Fibroblast of mammary gland (primary cell): ENCODE measurements at places on chromosomes 3 and 15.

GRCh38 chr15:94246016-94246415 lies 14.7 kb downstream of the MCTP2 start:
- DNase-seq = no peak

DNA sequence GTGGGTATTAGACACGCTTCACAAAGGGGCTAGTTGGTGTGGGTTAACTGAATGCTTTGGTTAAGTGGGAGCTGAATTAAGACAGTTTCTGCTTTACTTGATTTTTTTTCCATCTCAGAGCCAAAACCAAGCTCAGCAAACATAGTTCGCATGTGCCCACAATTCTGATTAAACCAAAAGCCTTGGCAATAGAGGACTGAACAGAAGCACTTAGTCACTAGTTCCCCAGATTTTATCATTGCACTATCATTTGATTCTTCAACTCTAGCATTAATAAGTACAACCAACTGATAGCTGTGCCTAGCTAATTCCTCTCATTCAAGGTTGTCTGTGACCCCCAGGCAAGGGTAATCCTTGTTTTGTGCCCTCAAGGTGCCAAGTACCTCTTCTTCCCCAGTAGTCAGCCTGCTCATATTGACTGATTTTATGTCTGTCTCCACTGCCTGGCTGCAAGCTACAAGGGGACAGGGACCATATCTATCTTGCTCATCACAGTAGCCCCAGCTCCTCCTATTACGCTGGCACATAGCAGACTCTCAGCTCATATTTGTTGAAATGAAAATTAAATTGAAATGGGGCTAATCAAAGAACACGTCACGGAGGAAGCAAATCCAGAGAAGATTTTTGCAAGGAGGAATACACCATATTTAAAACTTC lies 9.9 kb upstream of the ARHGEF3 start:
- DNase-seq = no peak

DNA sequence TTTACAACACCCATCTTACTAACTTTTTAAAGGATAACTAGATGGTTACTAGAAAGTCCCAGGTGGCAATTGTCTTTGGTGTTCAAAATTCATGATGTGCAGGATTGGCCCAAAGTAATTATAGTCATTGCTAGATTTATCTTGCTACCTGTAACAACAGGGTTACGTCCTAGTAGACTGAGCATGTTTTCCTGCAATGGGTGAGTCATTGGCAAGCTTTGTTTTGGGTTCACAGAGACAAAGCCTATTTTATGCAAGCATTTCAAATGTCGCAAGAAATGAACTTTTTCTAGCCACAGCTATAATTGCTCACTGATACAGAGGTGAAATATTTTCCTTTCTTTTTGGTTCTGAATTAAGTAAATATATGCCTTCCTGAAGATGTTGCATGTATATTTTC lies 267.6 kb downstream of the AGBL1 start:
- no peak for DNase-seq

GRCh38 chr15:78937132-78937739 lies 7.6 kb downstream of the CTSH start:
- DNase-seq = peak; percentile 44

DNA sequence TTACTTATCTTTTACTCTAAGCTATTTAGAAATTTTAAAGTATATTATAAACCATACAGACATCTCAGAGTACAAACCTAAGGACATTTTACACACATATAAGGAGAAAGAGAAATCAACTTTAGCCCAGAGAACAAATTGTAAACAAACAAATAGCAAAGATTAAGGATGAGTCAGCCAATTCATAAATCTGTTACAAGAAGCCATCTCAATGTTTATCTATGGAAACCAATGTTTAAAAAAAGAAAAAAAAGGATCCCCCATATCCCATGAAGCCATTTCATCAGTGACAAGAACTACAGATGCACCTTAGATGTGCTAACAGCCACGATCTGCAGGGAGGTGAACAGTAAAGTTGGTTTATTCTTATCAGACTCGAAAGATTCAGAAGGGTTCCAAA lies 437.1 kb downstream of the SHQ1 start:
- peak; percentile 22 for DNase-seq

- DNase-seq = no peak
Observed at GRCh38 chr3:43043793-43044192, 62.1 kb downstream of the POMGNT2 start.

GRCh38 chr3:152466784-152467183 lies 198.1 kb downstream of the MBNL1 start:
- DNase-seq = peak; percentile 79

DNA sequence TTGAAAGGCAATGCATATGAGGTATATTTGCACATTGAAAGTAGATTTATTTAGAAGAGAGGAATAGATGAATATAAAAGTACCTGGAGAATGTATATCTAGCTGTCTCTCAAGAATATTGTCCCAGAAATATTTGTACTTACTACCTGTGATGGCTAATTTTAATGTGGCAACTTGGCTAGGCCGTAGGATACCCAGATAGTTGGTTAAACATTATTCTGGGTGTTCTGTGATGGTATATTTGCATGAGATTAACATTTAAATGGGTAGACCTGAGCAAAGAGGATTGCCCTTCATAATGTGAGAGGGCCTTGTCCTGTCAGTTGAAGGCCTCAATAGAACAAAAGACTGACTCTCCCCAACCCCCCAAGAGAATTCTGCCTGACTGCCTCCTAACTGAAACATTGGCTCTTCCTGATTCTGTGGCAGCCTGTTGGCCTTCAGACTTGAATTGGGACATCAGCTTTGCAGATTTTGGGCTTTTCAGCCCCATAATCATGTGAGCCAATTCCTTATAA lies 69.4 kb upstream of the FILIP1L start:
- no peak for DNase-seq

DNA sequence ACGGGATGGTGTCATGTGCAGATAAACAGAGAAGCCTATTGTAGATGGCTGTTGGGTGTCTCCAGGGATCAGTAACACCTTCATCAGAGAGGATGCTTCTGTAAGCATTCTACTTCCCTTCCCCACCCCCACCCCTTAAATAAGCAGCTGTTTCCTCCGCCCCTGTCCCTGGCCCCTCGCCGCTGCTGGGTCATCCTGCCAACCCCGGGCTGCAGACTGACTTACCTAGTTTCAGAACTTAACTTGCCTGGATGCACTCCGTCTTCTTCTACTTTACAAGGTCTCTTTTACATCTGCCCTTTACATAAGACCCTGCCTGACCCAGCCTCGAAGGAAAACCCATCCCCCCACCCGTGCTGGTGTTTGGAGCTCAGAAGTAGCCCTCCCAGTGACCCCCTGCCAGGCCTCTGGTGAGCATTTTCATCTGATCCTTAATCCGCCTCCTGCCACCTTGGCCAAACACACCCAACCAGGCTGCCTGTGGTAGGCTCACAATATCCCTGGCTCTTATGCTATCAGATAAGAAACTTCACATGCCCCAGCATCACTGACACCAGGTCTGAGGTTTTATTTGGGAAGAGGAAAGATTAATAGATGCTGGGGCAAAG lies 103.0 kb upstream of the HES1 start:
- DNase-seq = no peak

DNA sequence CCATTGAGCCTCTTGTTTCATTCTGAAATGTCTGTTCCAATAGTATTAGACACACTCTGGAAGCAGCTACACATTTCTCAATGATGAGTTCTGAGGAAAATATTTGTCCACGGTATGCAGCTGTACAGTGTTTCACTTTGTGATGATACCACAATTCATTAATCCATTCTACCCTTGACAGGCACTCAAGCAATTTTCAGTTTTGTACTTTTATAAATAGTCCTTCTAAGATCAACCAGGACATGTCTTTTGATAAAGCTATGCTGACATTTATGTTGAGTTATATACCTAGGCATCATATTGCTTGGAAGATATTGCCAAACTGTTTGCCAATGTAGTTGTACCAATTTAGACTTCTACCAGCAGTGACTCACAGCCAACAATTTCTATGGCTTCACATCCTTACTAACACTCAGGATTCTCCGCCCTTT lies 165.1 kb upstream of the COL8A1 start:
- DNase-seq = peak; percentile 29

DNA sequence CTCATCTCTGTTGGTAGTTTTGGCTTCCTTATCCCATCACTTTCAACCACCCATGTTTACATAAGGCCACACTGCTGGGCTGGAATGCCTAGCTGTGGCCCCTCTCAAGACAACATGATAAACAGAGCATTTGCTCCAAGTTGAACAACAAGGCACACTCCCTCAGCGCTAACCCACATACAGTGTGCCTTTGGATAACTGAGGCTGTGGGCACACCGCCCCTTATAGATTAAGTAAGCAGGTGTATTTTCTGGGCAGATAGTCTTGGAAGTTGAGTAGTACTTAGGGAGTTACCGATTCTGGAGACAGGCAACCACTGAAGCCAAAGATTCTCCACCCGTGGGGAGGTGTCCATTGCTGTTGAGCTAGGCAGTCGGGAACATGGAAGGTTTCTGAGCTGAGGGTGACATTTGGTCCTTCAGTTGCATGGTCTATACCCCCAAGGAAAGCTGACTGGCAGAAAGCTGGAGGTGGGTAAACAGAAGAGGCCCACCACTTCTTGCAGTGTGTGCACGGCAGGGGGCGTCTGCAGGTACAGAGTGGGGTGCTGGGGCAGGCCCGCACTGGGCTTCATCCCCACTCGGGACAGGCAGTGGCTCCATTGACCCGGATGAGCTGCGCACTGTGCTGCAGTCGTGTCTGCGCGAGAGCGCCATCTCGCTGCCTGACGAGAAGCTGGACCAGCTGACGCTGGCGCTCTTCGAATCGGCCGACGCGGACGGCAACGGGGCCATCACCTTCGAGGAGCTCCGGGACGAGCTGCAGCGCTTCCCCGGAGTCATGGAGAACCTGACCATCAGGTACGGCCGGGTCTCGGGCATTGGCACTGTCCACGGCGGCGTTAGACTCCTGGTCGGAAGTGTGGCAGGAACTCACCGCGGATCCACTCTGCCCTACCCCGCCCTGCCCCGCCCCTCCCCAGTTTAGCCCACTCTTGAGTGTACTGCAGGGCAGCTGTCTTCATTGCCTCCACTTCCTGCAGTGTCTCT lies 16.8 kb downstream of the NOX5 start:
- DNase-seq = peak; percentile 42

DNA sequence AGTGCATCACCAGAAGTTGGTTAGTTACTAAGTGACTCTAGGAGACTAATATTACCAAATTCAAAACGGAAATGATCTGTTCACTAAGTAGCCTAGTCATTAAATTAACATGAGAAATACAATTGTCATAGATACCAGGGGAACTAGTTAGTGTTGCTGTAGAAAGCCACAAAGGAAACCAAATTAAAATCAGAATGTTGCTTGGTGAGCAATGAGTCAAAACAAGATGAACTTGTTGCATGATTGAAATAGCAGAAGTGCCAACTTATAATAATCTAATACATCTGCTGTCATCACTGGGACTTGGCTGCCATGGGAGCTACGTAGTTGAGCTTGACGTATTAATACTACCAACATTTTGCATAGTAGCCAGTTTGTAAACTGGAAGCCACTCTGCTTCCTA lies 458.1 kb downstream of the DIPK2A start:
- DNase-seq = peak; percentile 7

DNA sequence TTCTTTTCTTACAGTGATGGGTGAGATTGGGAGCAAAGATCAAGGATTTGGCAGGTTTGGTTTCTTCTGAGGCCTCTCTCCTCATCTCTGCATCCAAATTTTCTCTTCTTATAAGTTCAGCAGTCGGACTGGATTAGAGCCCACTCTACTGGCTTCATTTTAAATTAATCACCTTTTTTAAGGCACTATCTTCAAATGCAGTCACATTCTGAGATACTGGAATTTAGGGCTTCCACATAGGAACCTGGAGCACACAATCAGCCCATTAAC lies 56.5 kb upstream of the PLSCR4 start:
- DNase-seq = no peak

DNA sequence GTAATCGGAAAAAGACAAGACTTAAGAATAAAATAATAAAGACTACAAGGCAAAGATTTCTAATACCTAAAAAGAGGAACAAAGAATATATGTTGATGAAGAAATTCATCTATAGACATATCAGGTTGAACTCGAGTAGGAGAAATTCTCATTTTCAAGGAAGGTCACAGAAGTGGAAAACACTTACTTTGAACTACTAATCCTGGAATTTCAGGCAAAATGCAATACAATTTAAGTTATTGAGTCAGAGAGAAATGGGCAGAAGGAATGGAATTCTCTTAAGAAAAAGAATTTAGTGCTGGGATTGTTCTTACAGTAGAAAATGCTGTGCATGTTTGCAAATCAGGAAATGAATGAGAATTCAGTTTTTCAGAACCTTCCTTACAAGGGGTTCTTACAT lies 135.9 kb upstream of the TGFBR2 start:
- DNase-seq = no peak

DNA sequence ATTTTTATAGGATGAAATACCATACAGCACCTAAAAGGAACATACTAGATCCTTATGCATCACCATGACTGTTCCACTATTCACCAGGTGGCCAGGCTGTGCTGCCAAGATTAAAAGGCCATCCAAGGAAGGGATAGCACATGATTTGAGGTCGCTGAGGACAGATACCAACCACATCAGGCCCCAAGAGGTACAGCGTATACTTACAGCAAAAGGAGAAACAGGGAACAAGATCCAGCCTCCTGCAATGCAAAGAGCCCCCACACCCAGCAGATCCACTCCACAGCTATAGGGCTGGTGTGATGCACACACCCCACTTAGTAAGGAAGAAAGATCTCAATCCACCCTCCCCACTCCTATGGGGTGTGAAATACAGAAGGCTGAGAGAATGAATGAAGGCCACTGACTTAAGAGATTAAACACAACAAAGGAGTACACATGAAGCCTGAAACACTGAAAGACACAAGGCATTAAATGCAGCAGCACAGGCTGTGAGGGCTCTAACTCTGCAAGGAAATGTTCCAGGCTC lies 32.0 kb upstream of the ZNF445 start:
- peak; percentile 17 for DNase-seq

GRCh38 chr15:66290518-66290917 lies 2.9 kb upstream of the DIS3L start:
- DNase-seq = no peak

- peak; percentile 66 for DNase-seq
Observed at GRCh38 chr3:100401674-100402041, 319 bp downstream of the LNP1 start.

- DNase-seq = peak; percentile 42
Observed at GRCh38 chr3:30457726-30458125, 148.7 kb upstream of the TGFBR2 start.

GRCh38 chr3:69137005-69137404 lies 14.6 kb upstream of the LMOD3 start:
- DNase-seq = no peak

DNA sequence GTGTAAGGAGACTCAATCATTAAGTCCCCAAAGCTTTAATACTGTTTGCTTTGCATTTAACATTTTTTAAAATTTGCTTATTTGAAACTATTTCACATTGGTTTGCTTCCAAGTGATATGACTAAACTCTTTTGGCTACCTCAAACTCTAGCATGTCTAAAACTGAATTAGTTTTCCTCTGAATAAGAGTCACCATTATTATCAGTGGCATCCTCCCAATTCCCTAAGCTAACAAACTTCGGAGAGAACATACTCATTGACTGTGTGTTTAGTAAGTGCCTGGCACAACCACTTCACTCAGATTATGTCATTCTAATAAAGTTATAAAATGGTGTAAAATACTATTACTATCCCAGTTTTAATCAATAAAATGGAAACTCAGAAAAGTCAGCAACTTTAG lies 21.9 kb downstream of the ATOSA start:
- peak; percentile 92 for DNase-seq

GRCh38 chr15:101536875-101537405 lies 47.4 kb upstream of the PCSK6 start:
- DNase-seq = no peak

- no peak for DNase-seq
Observed at GRCh38 chr3:141729240-141729639, 8.9 kb upstream of the RNF7 start.
